Naive thymus-derived CD8-positive, alpha-beta T cell (primary cell): ENCODE measurements at places on chromosomes 4 and X. TPM values are rescaled to one million over a fixed set of nuclear protein-coding genes. Genes with fewer than 3 reads are reported as not detected.

DNA sequence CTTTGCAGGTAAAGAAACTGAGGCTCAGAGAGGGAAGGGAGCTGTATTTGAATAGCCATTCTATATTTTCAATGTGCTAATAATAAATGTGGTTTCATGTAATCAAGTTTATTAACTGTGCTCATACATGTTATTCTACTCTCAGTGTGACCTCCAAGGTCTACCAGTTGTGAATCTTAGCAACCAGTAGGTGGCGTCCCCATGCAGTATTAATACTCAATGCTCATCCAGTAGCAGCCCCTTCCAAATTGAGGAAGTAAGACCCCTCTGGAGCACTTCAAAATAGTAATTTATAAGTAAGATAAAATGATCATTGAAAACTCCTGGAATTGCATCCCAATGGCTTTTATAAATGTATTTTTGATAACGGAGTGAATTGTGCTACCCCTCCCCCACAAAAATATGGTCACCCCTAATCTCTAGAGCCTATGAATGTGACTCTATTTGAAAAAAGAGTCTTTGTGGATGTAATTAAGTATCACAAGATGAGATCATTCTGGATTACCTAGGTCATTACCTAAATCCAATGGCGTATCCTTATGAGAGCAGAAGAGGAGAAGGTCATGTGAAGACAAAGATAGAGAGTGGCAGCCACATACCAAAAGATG lies 20.4 kb upstream of the SEPSECS start:
- H3K36me3 ChIP-seq, result no peaks in the 10 kb centered on the region
- no peaks in the 10 kb centered on the region for H3K27me3 ChIP-seq
- no peak for DNase-seq
- peaks cover 34% of the 10 kb centered on the region for H3K4me1 ChIP-seq
- no peak overlapping the region for H3K4me3 ChIP-seq

GRCh38 chrX:72466493-72466892 lies 106.2 kb downstream of the HDAC8 start:
- H3K4me1 ChIP-seq, result peaks cover 1% of the 10 kb centered on the region
- no peak for DNase-seq
- H3K36me3 ChIP-seq, result peaks cover 25% of the 10 kb centered on the region
- H3K27ac ChIP-seq, result no peak overlapping the region
- no peaks in the 10 kb centered on the region for H3K27me3 ChIP-seq
- no peak overlapping the region for H3K4me3 ChIP-seq

DNA sequence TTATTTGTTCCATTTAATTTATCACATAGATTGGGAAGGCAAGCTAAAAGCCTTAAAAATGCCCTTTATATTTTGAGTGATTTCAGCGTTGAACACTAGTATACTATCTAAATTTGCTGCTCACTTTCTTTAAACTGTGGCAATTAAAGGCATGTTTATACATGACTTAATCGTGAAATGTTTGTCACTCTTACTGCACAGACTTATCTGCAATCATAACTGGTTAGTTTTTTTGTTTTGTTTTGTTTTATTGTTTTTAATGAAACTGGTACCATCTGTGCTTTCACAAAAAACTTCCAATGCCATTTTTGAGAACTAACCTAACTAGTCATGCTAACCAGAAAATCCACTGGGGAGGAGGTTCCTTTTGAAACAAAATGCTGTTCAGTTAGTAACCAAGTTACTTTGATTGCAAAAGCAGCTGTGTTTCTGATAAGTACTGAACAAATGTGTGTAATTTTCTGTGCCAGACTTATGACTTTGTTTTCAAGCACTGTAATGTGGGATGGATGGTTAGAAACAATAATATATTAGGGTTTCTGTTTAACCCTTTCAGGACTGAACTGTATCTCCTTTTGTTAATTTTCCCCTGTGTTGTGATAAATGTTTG lies 56.1 kb downstream of the CCKAR start:
- no peaks in the 10 kb centered on the region for H3K4me1 ChIP-seq
- no peaks in the 10 kb centered on the region for H3K27me3 ChIP-seq
- no peaks in the 10 kb centered on the region for H3K36me3 ChIP-seq

DNA sequence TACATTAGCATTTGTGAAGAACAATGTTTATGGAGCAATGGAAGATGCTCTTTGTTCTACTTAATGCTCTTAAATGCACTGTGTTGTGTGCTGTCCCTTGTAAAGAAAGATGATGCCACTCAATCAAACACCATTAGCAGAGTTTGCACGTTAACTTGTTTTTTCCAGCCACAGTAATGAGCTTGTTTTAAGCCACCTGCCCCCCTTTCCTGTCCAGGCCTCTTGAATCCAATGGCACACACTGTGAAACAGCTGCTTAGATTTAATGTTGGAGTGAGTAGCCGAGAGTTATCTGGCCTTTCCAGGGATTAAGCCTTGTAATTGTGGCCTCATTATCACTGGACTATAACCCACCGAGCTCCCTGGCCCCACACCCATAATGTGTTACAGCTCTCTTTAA lies 86.0 kb downstream of the PAK3 start:
- DNase-seq, result no peak
- H3K36me3 ChIP-seq, result no peaks in the 10 kb centered on the region
- H3K4me3 ChIP-seq, result no peak overlapping the region
- no peaks in the 10 kb centered on the region for H3K4me1 ChIP-seq
- no peak overlapping the region for H3K27ac ChIP-seq

DNA sequence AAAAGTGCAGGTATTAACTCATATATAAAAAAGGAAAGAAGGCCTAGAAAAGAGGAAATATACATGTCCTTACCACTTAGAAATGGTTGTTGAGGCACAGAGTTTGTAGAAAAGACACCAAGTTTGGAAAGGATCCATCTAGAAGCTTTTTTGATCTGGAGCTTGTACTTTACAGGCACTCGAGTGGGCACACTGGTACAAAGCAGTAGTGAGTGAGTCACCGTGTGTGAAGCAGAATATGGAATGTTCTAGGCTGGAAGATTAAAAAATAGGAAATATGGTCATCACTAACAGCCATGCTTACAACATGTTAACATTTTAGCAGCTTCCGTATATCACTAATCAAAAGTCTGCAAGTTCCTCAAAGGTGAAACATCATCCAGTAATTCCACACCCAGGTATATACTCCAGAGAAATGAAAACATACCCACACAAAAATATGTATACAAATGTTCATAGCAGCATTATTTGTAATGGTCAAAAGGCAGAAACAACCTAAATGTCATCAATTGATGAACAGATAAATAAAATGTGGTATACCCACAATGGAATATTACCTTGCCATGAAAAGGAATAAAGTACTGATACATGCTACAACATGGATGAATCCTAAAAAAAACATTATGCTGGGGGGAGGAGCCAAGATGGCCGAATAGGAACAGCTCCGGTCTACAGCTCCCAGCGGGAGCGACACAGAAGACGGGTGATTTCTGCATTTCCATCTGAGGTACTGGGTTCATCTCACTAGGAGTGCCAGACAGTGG lies 69.5 kb downstream of the FRYL start:
- H3K27me3 ChIP-seq, result no peaks in the 10 kb centered on the region
- DNase-seq, result no peak

GRCh38 chr4:169164669-169165415 lies 105.9 kb downstream of the SH3RF1 start:
- H3K4me1 ChIP-seq, result no peaks in the 10 kb centered on the region
- no peaks in the 10 kb centered on the region for H3K36me3 ChIP-seq
- H3K27ac ChIP-seq, result no peak overlapping the region
- DNase-seq, result no peak
- peaks cover 1% of the 10 kb centered on the region for H3K27me3 ChIP-seq

GRCh38 chrX:9635368-9635767 lies 130.3 kb downstream of the GPR143 start:
- H3K4me1 ChIP-seq, result peaks cover 8% of the 10 kb centered on the region
- H3K4me3 ChIP-seq, result no peak overlapping the region
- H3K27me3 ChIP-seq, result no peaks in the 10 kb centered on the region
- no peak overlapping the region for H3K27ac ChIP-seq
- no peak for DNase-seq

GRCh38 chr4:165715989-165716388 lies 157.0 kb upstream of the TLL1 start:
- H3K4me1 ChIP-seq, result no peaks in the 10 kb centered on the region
- DNase-seq, result no peak
- H3K4me3 ChIP-seq, result no peak overlapping the region
- no peaks in the 10 kb centered on the region for H3K36me3 ChIP-seq

DNA sequence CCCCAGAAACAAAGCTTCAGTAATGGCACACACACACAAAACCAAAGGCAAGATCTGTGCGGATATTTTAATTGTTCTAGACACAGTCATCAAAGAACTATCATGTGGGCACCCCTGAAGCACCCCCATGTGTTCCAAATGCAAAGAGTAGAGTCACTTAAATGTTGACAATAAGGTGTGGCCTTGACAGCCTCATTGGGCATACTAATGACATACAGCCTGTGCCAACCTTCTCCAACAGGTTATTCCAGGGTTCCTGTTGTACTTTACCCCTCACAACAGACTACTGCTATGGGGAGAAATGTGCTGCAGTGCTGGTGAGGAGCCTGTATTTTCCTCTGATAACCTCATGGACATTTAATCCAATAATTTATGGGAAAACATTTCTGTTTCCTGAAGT lies 29.8 kb upstream of the CT47C1 start:
- no peak overlapping the region for H3K27ac ChIP-seq
- DNase-seq, result no peak
- H3K4me1 ChIP-seq, result no peaks in the 10 kb centered on the region

DNA sequence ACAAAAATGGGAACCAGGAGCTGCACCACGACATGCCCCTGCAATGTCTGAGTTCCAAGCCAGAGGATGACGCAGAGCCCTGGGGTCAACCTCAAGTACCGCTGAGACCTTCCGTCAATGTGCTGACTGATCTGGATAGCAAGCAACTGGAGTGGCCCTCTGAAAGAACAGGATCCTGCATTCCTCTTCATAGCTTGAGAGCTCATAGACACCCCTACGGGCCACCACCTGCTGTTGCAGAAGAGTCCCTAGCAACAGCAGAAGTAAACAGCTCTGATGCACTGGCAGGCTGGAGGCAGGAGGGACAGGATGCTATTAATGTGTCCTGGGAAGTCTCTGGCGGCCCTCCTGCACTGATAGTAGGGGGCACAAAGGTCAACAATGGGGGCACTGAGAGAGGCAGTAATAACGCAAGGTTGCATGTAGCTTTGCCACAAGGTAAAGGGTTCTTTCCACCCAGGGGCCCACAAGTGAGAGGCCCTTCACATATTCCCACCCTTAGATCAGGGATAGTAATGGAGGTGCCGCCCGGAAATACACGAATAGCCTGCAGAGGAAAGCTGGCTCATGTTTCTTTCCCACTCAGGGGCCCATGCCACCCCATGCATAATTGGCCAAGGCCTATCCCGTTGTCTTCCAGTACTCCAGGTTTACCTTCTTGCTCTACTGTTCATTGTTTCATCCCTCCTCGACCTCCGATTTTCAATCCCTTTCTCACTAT lies 1.3 kb downstream of the PRR32 start:
- no peak for DNase-seq
- H3K36me3 ChIP-seq, result no peaks in the 10 kb centered on the region
- no peak overlapping the region for H3K4me3 ChIP-seq
- no peak overlapping the region for H3K27ac ChIP-seq
- no peaks in the 10 kb centered on the region for H3K27me3 ChIP-seq

DNA sequence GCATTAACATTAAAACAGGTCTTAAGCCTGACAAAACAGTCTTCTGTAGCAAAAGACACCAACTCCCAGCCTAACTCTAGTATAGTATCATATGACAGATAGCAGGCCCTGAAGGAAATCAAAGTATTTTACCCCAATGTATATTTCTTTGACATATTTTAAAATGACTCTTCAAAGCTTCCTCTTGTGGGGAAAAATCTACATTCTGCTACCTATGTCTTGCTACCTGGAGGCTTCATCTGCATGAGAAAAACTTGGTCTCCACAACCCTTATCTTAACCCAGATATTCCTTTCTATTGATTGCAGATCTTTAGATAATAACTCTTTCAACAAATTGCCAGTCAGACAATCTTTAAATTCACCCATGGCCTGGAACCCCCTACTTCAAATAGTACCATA lies 1620.4 kb downstream of the PCDH7 start:
- H3K36me3 ChIP-seq, result no peaks in the 10 kb centered on the region
- DNase-seq, result no peak
- no peak overlapping the region for H3K27ac ChIP-seq
- H3K27me3 ChIP-seq, result no peaks in the 10 kb centered on the region
- no peaks in the 10 kb centered on the region for H3K4me1 ChIP-seq
- H3K4me3 ChIP-seq, result no peak overlapping the region

DNA sequence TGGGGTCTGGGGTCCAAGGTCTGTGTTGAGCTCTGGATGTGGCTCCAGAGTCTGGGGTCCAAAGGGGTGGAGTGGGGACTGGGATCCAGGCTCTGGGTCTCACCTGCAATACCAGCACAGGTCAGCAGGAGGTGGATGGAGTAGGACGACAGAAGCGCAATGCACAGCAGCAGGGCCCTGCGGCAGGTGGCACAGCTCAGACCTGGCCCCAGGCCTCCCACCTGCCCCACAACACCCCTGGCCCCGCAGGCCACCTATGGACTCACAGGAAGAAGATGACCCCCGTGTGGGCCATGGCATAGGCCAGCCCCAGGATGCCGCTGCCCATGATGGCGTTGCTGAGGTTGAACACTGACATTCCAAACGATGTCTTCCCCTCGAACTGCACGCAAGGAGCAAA lies 3.4 kb downstream of the SLC38A5 start:
- H3K4me1 ChIP-seq, result peaks cover 33% of the 10 kb centered on the region
- H3K27me3 ChIP-seq, result no peaks in the 10 kb centered on the region
- no peak overlapping the region for H3K4me3 ChIP-seq
- peaks cover 20% of the 10 kb centered on the region for H3K36me3 ChIP-seq

NPY5R gene
- total RNA-seq, result not detected

CSAG1 gene
- total RNA-seq, result not detected

PDE6B gene
- total RNA-seq, result 20.7 TPM

MAGED4B gene
- 2.2 TPM for total RNA-seq
